Esophagus squamous epithelium (tissue), 5 donors: ENCODE measurements at places on chromosomes 7 and 10. TPM values are rescaled to one million over a fixed set of nuclear protein-coding genes. Genes with fewer than 3 reads are reported as not detected.

DNA sequence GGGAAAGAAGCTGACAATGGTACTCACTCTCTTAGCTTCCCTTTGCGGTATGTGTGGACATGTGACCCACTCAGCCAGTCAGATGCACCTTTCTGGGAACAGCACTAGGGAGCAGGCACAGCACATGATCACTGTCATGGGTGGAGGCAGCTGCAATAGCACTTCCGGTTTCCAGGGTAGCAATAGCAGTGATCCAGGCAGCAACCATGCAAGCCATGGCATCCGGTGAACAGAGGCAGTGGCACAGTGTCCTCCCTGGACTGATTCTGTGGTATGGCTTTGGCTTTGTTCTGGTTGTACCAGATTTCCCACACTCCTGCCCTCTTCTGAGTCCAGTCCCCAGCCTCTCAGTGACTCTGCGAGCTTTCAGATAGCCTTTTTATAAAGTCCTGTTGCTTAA is 86.8 kb upstream of the NAMPT start:
- no peak for DNase-seq
- no peak overlapping the region for H3K4me3 ChIP-seq
- H3K36me3 ChIP-seq: no peaks in the 10 kb centered on the region

- no peaks in the 10 kb centered on the region for H3K27me3 ChIP-seq
- H3K36me3 ChIP-seq: no peaks in the 10 kb centered on the region
- H3K4me1 ChIP-seq: no peaks in the 10 kb centered on the region
- no peak overlapping the region for H3K27ac ChIP-seq
- no peak for DNase-seq
- H3K4me3 ChIP-seq: no peak overlapping the region
Observed at GRCh38 chr10:72429931-72430330, 75.2 kb upstream of the DNAJB12 start.

GRCh38 chr7:134016223-134016941 is 110.8 kb upstream of the LRGUK start:
- no peak overlapping the region for H3K4me3 ChIP-seq
- peaks cover 5% of the 10 kb centered on the region for H3K4me1 ChIP-seq
- no peak overlapping the region for H3K27ac ChIP-seq
- no peaks in the 10 kb centered on the region for H3K36me3 ChIP-seq
- no peak for DNase-seq
- H3K27me3 ChIP-seq: no peaks in the 10 kb centered on the region

DNA sequence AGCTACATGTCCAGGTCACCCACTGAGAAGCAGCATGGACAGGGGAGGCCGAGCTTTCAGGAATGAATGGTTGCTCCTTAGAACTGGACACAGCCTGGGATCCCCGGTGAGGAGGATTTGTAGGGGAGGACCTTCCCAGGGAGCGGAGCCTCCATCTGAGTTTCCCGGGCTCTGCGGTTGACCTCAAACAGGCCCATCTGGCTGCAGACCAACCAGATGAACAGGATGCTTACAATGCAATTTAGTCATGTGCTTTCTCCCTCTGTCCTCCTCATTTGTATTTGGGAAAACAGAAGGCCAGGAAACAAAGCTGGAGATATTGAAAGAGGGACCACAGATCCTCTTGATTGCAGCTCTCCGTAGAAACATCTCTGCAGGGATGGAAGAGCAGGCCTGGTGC is 104.8 kb downstream of the EMX2 start:
- H3K4me3 ChIP-seq: no peak overlapping the region
- DNase-seq: no peak
- H3K36me3 ChIP-seq: no peaks in the 10 kb centered on the region
- H3K27ac ChIP-seq: no peak overlapping the region
- H3K27me3 ChIP-seq: peaks cover 11% of the 10 kb centered on the region
- H3K4me1 ChIP-seq: no peaks in the 10 kb centered on the region

DNA sequence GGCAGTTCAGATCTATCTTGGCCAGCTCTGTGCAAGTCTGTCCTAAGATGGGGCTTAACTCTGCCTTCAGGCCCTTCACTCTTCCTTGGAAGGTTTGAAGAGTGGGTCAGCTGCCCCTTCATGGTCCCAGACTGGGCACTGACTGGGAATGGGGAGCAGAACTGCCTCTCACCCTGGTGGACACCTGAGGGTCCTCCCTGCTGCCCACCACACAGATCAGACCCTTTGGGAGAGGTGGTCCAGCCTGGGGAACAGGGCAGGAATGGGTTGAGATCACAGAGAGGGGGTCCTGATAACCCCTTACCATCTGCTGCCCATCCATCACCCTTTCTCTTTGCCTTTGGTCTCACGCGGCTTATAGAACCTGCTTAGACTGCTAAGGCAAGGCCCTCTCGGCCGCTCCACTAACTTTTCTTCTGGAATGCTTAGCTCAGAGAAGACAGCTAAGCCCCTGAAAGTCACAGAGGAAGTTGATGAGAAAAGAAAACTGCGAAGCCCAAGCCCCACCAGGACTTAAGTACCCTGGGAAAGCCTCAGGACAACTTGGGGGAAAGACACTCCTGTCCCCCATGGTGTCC is 402 bp upstream of the CDHR1 start:
- peaks cover 57% of the 10 kb centered on the region for H3K4me1 ChIP-seq
- H3K27ac ChIP-seq: peak overlapping the region; percentile 14
- peaks cover 6% of the 10 kb centered on the region for H3K36me3 ChIP-seq
- H3K4me3 ChIP-seq: peak overlapping the region; percentile 40
- DNase-seq: no peak
- no peaks in the 10 kb centered on the region for H3K27me3 ChIP-seq

GRCh38 chr10:73263693-73264347 is 11.4 kb upstream of the MRPS16 start:
- H3K27ac ChIP-seq: no peak overlapping the region
- no peak for DNase-seq
- no peak overlapping the region for H3K4me3 ChIP-seq
- no peaks in the 10 kb centered on the region for H3K27me3 ChIP-seq
- H3K4me1 ChIP-seq: no peaks in the 10 kb centered on the region

ANKRD2 gene
- total RNA-seq: not detected

DNA sequence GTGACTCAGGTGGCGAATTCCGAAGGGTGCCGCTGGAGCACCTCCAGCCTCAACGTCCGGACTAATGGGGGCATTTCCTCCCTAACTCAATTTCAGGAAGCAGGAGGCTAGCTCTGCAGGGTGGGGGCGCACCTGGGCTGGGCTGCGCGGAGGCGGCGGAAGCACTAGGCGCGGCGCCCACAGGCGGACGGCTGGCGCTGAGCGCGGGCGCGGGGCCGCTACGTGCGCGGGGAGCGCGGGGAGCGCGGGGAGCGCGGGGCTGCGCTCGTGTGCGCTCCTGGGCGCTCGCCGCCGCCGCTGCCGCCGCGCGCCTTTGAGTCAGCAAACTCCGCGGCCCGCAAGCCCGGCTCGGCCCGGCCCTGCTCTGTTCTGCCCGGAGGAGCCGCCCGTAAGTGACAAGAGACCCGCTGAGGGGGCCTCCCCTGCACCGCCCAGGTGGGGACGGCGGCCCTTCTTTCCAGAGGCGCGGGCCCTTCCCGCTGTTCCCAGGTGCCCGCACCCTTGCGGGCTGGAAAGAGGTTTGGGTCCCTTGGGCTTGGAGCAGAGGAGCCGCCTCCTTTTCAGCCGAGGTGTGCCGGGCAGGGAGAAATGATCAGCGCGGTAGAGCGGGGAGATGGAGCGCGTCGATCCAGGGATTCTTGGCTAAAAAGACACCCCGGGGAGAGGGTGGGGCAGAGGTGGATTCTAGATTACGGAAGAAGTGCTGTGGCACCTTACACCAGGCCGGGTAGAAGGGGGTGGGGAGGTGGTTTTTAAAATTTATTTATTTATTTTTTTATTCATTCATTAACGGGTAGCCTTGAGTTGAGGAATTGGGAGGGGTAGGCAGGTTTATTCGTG is at the start of gene SNX10:
Gene SNX10, plus strand, starts transcription at position 164 of the 840 bp plus-strand sequence. CDS start 54,581 bp downstream, outside the sequence.
- no peaks in the 10 kb centered on the region for H3K27me3 ChIP-seq
- peak within 1 kb of the TSS; percentile 51 for H3K4me3 ChIP-seq
- H3K27ac ChIP-seq: no peak within 1 kb of the TSS

CEP55 gene
- total RNA-seq: 7.6 TPM

- H3K27me3 ChIP-seq: no peaks in the 10 kb centered on the region
- peak overlapping the region; percentile 88 for H3K27ac ChIP-seq
- peak overlapping the region; percentile 95 for H3K4me3 ChIP-seq
- no peaks in the 10 kb centered on the region for H3K36me3 ChIP-seq
Observed at GRCh38 chr10:129467359-129468064, 471 bp downstream of the MGMT start.

DNA sequence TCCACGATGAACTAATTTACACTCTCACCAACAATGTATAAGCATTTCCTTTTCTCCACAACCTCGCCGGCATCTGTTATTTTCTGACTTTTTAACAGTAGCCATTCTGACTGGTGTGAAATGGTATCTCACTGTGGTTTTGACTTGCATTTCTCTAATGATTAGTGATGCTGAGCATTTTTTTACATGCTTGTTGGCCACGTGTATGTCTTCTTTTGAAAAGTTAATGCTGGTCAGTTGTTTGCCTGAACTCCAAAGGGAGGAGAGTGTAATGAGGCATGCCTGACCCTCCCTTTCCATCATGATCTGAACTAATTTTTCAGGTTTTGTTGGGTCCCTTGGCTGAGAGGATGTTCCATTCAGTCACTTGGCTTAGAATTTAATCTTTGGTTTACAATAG is 50.7 kb upstream of the SVIL start:
- no peak overlapping the region for H3K27ac ChIP-seq
- H3K27me3 ChIP-seq: no peaks in the 10 kb centered on the region
- no peak for DNase-seq
- no peaks in the 10 kb centered on the region for H3K36me3 ChIP-seq

GRCh38 chr7:28239823-28240204 is 59.2 kb upstream of the JAZF1 start:
- no peaks in the 10 kb centered on the region for H3K4me1 ChIP-seq
- H3K27ac ChIP-seq: no peak overlapping the region
- H3K4me3 ChIP-seq: no peak overlapping the region
- no peak for DNase-seq

ANKRD1 gene
- total RNA-seq: not detected

DNA sequence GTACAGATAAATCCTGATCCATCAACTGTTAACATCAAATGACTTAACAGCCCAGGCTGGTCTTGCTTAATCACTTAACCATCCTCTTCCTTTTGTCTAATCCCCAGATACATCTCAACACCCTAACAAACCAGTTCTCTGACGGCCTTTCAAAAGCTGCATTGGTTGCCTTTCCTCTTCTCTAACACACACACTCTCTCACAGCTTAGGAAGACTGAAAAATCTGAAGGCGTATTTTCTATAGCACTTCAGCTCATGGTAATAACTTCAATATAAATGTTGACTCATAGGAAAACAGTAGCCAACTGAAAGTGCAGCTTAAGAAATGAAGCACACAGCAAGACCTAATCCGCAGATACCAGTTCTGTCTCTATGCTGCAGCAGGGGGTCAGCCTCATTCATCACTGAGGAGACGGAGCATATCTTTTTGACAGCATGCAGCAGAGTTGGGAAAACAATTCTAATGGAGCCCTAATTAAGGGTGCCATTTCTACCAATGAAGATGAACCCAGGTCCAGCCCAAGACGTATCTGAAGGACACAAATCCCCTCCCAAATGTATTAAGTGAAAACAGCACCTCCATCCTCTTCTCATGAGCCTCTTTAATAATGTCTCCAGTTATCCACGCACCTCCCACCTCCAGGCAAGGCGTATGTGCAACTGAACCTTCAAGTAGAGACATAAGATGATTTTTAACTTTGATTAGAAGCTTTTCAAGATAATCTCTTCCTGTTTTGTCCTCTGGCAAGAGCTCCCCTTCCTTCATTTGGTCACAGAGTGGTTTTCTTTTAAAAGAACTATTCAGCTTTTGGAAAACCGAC is 211.7 kb upstream of the NFE2L3 start:
- H3K36me3 ChIP-seq: no peaks in the 10 kb centered on the region
- H3K27me3 ChIP-seq: no peaks in the 10 kb centered on the region
- peaks cover 7% of the 10 kb centered on the region for H3K4me1 ChIP-seq
- peak overlapping the region; percentile 21 for H3K4me3 ChIP-seq

DNA sequence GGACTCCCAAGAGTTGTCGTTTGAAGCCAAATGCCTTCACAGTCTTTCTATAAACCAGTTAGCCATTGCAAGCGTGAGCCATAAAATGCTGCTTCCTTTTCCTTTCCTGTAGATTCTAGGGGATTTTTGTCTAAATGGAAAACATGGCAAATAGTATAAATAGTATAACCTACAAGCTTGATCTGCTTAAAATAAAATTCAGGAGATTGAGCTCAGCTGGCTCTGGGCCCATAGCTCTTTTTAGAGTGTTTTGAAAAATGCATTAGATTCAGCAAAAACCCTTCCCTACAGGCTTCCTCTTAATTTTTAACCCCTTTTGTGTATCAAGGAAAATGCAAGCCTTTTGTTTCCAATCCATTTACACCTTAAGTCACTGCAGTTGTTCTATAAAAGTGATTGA is 190.1 kb upstream of the GDF10 start:
- no peak overlapping the region for H3K27ac ChIP-seq
- no peaks in the 10 kb centered on the region for H3K36me3 ChIP-seq
- no peaks in the 10 kb centered on the region for H3K4me1 ChIP-seq
- no peak for DNase-seq
- no peaks in the 10 kb centered on the region for H3K27me3 ChIP-seq
